ENCODE measurements at places on chromosomes 2 and 18.

GRCh38 chr2:48413676-48414075 lies 116.3 kb upstream of the STON1 start:
- DNase-seq: no peak

- peak; percentile 68 for DNase-seq
Observed at GRCh38 chr2:232363784-232364615, 14.6 kb upstream of the ALPP start.

- DNase-seq: no peak
Observed at GRCh38 chr18:36805105-36805504, 23.7 kb downstream of the TPGS2 start.

DNA sequence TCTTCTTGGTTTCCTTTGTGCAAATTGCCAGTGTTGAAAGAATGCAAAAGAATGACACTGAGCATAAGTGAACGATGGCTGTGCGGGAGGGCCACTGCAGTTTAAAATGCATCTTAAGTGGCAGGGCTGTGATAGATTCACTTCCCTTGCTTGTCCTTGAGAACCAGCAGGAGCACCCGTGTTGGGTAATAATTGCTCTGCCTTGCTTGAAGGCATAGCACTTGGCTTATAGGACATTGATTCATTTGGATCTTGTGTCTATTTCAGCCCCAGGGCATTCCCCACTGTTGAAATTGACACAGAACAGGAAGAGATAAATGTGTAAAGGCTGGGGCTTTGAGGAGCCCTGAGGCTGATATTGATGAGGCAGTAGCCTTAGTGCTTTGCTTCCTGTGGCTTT lies 1003.7 kb upstream of the GYPC start:
- DNase-seq: no peak

- no peak for DNase-seq
Observed at GRCh38 chr2:66001538-66001937, 433.4 kb upstream of the MEIS1 start.

DNA sequence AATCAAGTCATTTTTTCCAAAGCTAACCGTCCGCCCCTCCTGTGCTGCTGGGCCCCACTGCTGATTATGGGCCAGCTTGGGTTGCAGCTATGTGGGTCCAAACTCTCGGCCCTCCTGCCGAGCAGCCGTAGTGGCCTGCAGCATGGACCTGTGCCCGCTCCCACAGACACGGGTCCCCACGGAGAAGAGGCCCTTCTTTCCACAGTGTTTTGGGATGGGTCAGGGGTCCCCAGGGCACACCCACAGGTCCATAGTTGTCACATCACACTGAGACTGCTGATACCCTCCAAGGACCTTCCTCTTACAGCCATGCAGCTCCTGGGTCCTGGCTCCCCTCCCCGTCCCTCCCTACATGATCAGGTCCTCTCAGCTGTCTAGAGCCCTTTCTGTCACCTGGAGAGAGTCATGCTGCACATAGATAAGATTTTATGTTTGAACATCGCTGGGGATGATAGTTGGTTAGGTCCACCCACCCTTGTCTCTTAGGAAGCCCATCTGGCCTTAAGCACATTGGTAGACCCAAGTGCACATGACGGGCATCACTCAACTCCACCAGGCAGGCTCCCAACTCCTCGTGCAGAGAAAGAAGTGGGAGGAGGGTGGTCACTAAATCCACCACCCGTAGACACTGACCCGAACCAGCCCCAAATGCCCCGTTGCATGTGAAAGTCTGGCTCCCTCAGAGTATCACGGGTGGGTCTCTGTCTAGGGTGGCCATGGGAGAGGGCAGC lies 17.5 kb downstream of the GPR55 start:
- DNase-seq: no peak

DNA sequence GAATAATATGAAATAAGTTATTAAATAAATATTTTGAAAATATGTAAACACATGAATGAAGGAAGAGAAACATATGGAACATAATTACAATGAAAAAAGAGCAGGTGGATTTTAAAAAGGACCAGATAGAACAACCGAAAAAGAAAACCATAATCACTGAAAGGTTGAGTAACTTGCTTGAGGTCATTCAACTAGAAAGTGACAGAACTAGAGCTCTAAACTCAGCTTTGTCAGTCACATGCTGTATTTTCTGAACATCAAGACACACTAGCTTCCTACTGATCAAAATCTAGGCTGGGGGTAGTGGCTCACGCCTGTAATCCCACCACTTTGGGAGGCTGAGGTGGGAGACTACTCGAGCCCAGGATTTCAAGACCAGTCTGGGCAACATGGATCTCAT lies 30.0 kb upstream of the ITGAV start:
- DNase-seq: no peak

GRCh38 chr2:212193803-212194202 lies 344.8 kb downstream of the ERBB4 start:
- DNase-seq: no peak

DNA sequence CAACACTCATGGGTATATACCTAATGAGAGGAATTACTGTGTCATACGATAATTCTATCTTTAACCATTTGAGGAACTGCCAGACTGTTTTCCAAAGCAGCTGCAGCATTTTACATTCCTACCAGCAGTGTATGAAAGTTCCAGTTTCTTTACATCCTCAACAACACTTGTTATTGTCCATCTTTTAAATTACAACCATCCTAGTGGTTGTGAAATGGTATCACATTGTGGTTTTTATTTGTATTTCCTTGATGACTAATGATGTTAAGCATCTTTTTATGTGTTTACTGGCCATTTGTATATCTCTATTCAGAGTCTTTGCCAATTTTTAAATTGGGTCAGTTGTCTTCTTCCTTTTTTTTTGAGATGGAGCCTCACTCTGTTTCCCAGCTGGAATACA lies 4.0 kb upstream of the CKAP2L start:
- DNase-seq: no peak

DNA sequence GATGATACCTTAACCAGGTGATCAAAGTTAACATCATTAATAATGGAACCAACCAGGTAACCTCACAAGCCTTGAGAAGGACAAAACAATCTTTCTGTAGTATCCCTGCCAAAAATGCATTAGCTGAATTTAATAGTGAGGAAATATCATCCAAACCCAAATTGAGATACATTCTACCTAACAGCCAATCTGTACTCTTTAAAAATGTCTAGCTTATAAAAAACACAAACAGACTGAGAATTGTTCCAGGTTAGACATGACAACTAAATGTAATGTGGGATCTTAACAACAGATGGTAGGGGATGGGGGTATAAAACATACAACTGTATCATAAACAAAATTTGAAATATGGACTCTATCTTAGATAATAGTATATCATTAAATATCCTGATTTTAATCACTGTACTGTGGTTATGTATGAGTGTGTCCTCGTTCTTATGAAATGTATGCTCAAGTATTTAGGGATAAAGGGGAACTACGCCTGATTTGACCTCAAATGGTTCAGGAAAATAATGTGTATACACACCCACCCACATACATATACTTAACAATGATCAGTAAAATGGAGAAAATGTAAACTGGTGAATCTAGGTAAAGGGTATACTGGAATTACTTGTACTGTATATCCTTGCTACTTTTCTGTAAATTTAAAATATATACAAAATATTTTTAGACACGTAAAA lies 1.7 kb downstream of the FANCL start:
- peak; percentile 18 for DNase-seq

DNA sequence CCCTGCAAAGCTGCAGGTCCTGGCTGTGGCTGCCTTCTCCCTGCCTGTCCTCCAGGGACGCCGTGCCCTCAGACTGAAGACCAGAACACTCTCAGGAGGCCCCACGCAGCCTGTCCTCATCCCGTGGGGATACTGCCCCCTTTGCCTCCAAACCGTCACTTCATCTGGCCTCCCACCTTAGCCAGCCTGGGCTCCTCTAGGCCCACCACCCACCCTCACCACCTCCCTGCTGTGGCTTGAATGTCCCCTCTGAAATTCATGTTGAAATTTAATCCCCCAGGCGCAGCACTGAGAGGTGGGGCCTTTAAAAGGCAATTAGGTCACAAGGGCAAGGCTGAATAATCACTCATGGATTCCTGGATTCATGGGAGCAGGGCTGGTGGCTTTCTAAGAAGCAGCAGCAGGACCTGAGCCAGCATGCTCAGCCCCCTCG lies 198.2 kb downstream of the SEPTIN10 start:
- no peak for DNase-seq

GRCh38 chr2:234444893-234445292 lies 52.0 kb downstream of the ARL4C start:
- peak; percentile 90 for DNase-seq

DNA sequence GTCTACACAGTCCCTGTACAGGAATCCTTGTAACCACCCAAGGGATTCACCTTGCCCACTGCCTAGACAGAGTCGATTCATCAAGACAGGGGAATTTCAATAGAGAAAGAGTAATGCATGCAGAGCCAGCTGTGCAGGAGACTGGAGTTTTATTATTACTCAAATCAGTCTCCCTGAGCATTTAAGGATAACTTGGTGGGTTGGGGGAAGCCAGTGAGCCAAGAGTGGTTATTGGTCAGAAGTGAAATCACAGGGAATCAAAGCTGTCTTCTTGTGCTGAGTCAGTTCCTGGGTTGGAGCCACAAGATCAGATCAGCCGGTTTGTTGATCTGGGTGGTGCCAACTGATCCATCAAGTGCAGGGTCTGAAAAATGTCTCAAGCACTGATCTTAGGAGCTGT lies 17.8 kb upstream of the FAM98A start:
- no peak for DNase-seq

DNA sequence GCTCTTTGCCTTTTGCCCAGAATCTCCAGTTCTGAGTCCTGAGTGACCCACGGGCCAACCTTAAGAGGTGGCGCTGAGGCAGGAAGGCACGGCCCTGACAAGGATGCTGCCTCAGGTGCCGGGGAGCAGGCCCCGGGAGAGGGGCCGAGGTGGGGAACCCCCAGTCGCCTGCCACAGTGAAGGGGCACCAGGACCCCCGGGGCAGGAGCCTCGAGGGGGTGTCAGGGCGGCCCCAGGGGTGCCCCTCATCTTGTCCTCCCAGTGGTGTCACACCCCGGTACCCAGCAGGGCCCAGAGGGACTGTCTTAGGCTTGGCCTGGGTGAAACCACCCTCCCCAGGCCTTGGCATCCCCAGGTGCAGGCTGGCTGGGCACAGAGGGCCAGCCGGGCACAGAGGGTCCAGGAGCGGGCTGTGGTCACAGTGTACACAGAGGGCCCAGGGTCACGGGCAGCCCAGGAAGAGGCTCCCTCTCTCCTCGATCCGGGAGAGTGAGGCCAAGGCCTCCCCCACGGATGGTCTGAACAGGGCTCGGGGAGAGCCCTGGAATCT lies 1.0 kb downstream of the PDCD1 start:
- DNase-seq: no peak

GRCh38 chr2:227406177-227407031 lies 18.7 kb upstream of the SCYGR1 start:
- peak; percentile 59 for DNase-seq

GRCh38 chr2:203683932-203684556 lies 22.4 kb upstream of the CD28 start:
- peak; percentile 90 for DNase-seq

GRCh38 chr2:145688156-145688555 lies 1168.2 kb upstream of the ZEB2 start:
- no peak for DNase-seq

DNA sequence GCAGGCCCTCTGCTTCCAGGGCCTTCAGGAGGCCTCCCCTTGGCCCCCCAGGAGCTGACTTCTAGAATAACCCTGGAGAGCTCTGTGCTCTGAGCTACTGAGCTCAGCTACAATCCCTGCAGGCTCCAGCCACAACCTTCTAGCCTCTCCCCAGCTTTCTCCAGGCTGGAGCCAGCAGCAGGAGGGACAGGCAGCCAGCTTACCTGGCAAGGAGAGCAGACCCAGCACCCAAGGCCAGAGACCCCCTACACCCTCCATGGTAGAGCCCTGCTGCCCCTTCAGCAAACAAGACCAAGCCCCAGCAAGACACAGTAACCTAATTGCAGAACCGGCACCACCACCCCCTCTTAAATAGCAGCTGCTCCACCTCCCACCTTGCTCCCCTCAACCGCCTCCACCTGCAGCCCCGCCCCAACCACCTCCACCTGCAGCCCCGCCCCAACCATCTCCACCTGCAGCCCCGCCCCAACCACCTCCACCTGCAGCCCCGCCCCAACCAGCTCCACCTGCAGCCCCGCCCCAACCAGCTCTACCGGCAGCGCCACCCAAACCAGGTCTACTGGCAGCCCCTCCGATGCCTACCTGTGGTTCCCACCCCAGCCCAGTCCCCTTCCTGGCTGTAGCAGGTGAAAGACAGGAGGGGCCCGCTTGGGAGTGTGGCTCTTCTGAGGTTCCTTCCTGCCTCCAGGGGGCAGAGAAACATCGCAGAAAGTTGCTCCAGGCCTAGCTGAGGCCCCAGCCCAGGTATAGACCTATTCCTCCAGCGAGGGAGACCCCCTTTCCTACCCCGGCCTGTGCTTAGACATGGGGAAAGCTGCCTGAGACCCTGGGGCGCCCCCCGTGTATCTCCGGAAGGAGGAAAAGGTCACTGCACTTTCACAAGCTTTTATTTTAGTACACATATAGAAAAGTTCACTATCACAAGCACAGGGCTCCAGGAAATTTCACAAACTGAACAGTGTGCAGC lies at the start of gene ASTL:
Gene ASTL (minus strand): TSS at position 324 of the 967 bp plus-strand sequence. CDS start 66 bp downstream, at position 258.
- DNase-seq: peak; percentile 55

Measured in suppressor macrophage treated with lipopolysaccharide for 4 hours (primary cell).